Activated CD8-positive, alpha-beta T cell treated with anti-CD3 and anti-CD28 coated beads for 36 hours (primary cell): ENCODE measurements at places on chromosomes 5 and 9. TPM values are rescaled to one million over a fixed set of nuclear protein-coding genes. Genes with fewer than 3 reads are reported as not detected.

NAIF1 gene
- 8.4 TPM for total RNA-seq

GRCh38 chr9:108395421-108395820 lies 460.4 kb downstream of the ACTL7B start:
- DNase-seq: no peak

- DNase-seq: no peak
These were observed 168.8 kb upstream of the PPP1R2B start for GRCh38 chr5:156681265-156681664.

DNA sequence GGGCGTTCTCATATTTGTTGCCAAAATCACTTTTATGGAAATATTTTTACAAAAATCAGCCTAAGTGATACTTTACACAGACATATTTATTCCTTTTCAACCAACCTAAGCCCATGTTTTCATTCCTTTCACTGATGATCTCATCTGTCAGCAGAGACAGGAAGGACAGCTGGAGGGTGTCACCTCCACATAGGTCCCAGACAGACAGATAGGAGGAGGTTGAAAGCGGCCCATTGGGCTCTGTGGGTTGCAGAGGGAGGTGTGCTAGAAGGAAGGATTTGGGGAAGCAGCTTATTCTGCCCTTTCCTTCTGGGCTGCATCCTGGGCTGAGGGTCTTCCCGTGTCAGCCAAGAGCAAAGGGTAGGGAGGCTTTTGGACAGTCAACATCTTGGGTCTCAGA lies 26.0 kb upstream of the SEMA4D start:
- peak; percentile 70 for DNase-seq

- no peak for DNase-seq
These were observed 59.8 kb downstream of the LPAR1 start for GRCh38 chr9:110978516-110978915.

- no peak for DNase-seq
These were observed 16.2 kb downstream of the SIL1 start for GRCh38 chr5:139181835-139182452.
